ENCODE measurements at places on chromosomes 6 and 20.

DNA sequence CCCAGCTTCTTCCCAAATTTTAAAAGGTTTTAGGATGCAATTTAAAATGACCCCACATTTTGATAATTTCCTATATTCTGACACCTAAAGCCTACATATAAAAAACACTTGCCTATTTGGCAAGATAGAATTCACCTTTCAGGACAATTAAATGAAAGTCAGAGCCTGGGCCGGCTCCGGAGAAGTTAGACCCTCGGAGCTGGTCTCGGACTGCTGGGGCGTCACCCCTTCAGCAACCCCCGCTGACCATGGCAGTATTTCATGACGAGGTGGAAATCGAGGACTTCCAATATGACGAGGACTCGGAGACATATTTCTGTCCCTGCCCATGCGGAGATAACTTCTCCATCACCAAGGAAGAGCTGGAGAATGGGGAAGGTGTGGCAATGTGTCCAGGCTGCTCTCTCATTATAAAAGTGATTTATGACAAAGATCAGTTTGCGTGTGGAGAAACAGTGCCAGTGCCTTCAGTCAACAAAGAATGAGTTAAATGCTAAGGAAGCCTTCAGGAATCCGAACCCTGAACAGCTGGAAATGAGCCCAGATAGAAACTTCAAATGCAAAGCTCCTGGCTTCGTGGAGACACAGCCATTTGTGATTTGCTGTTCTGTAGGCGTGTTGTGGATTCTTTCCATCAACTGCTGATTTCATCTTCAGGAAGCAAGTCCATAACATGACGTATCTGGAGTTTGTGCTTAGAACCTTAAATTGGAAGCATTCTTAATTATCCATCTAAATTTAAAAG is 16.0 kb downstream of the TCFL5 start:
- no peak for DNase-seq

GRCh38 chr6:41586252-41587007 is 40.2 kb downstream of the FOXP4 start:
- no peak for DNase-seq

DNA sequence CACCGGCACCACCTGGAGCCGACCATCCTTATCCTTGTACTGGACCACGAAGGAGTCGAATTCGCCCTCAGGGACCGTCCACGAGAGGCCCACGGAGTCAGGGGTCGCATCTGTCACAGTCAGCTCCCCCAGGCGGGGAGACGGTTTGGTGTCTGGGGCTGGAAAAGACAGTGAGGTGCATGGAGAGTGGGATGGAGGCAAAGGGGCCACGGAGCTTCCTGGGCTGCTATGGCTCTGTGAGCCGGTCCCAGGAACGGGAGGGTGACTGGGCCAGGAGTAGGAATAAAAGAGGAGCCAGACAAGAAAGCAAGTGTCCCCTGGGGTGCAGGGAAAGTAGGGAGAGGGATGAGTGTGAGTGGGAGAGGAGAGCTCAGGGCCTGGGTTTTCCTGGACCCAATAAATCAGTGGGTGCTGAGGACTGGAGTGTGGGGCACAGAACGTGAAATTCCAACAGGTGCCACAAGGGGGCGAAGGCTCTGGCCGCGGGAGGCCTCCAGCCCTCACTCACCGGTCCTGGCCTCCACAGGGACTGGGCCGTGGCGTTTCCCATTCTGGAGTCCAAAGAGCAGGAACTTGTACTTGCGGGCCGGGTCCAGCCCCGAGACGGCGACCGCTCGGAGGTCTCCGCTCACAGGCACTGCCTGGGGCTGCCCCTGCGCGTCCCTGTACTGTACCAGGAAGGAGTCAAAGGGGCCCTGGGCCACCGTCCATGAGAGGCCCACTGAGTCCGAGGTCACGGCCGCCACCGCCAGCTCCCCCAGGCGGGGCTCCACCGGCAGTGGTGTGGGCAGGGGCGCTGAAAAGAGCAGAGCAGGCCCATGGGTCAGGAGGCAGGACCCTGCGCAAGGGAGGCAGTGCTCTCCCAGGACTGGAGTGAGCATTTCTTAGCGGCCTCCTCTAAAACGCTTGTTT is 9.9 kb downstream of the CYP21A2 start:
- DNase-seq = peak; percentile 59

DNA sequence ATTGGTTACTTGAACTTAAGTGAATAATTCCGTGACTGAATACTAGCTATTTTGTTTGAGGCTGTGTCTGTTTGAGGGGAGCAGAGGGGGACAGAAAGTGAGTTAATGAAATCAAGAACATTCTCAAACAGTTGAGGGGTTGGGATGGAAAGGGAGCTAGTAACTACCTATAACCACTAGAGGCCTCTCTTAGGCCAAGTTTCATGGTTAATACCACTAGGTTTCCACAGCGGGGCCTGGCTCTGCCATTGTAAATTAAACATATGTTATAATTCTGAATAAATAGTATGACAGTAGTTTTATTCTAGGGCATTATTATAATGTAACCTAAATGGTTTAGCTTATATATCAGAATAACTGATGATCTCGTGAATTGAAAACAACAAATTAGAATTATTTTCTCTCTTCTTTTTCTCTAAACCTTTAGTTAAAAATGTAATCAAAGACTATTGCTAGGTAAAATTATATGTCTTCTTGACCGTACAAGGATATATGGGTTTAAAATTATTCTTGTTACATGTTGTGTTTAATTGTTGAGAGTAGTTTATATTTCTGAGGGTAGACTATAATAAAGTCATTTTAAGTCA is 108.1 kb downstream of the BCKDHB start:
- no peak for DNase-seq

DNA sequence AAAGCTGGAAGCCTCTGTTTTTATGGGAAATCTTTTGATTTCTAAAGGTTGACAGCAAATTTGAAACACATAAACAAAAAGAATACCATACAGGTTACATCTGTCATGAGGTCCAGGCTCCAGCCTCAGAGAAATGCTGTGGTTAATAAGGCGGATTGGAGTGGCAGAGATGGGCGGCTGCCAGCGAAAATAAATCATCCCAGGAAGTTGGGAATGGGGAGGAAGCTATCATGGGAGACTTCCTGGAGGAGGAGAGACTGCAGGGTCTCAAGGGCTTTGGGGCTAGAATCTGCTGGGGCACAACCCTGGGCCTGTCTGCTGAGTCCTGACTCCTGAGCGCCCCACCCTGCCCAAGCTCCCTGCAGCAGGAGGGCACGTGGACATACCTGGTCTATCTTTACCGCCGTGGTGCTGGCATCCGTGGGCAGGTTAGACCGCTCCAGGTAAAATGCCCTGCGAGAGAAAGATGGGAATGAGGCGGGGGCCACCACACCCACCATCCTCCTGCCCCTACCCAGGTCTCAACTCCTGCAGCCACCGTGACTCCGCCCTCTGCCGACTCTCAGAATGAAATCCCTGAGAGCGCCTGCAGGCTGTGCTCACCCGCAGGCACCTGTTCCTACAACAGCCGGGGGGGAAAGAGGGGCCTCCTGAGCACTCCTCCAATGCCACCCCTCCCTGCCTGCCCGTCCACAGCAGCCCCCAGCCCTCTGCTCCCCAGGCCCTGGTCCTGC is 197.3 kb downstream of the PREX1 start:
- DNase-seq = no peak
